ENCODE measurements at places on chromosomes 3 and 15.

- no peak for DNase-seq
Observed at GRCh38 chr3:24410860-24411259, 83.8 kb downstream of the THRB start.

GRCh38 chr3:53350652-53351051 is 3.3 kb upstream of the DCP1A start:
- no peak for DNase-seq

- DNase-seq: no peak
Observed at GRCh38 chr3:141367038-141367730, 1.1 kb upstream of the ZBTB38 start.

DNA sequence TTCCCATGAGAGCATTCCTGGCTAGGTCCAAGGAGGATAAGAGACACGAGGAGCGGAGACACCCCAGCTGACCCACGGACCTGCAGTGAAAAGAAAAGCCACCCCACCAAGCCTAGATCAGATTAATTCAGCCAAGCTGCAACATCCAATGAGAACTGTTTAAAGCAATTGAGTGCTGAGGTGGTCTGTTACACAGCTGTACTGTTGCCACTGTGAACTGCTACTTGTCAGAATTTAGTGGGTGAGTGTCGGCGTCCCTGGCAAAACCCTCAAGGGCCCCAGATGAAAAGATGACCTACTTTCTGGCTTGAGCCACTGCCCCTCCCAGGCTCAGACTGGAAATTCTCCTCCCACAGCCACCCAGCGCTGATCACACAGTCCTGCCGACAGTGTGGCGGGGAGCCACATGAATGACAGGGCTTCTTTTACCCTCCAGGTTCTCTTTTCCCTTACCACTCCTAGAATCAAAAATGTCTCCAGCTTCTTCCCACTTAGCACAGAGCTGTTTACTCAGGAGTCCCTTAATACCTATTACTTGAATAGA is 26.4 kb upstream of the KBTBD12 start:
- DNase-seq: no peak

DNA sequence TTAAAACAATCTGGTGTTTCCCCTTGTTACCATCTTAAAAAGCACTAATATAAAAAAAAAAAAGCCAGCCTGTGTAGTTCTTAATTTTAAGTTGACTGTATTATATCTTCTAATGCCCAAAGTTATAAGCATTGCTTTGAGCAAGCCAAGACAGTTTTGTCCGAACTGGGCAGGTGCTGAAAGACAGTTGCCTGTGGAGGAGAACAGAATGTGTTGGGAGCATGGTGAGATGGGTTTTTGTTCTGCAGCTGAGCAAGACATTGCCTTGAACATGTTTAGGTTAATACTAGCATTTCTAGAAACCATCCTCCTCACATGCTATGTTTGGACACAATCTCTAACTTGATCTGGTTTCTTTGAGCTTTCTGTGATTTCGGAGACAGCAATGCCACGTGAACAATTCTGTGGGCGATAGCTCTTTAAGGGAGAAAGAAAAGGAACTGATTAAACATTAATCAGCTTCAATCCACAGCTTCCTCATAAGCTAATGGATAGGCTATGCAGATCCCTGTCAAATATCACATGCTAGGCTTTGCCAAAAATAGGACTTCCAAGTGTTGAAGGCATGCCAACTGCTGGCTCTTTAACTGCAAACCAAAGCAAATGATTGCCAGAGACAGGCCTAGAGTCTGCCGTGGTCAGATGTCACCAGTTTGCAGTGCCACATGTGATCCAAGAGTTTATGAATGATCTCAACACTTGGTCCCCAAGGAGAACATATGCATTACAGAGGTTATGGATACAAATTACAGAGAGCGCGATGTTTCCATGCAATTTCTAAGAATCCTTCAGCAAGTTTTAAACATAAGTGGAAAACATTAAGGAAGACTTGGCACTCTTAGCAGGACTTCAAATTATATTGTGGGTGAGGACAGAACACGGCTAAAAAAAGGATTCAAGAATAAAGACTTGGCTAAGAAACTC is 428.1 kb downstream of the ROBO2 start:
- no peak for DNase-seq

DNA sequence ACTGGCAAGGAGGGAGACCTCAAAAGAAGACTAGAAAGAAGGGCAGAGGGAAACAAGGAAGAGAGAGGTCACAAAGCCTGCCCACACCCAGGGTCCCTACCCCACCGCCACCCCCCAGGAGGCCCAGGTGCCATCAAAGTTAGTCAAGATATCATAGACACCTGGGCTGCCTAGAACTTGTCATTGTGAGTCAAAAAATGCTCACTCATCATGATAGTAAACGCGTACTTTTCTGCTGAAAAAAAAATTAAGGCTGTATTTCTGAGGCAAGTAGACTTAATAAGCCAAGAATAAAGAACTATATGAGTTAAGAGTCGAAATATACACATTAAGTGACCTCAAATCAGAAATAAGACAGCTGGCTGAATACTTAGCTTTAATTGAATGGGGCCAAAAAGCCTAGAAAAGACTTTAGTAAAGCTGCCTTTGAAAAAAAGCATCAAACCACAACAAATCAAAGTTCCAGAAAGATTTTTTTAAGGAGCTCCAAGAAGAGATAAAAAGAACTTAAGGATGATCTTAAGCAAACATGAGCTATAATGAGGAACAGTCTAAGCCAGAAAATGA is 415.5 kb upstream of the PPP2R3A start:
- DNase-seq: no peak

GRCh38 chr3:108527109-108527508 is 16.7 kb upstream of the MYH15 start:
- no peak for DNase-seq

DNA sequence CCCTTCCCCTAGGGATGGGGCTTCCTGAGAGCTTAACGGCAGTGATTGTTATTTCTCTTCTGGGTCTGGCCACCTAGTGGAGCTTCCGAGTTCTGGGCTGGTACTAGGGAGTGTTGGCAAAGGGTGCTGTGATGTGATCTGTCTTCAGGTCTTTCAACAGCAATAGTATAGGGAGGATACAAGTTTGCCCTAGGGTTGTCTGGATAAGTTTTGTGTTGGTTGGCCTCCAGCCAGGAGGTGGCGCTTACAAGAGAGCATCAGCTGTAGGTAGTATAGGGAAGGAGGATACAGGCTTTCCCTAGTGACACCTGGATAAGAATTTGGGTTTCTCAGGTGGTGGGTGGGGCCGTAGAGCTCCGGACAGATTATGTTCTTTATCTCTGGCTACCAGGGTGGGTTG is 19.2 kb upstream of the CPOX start:
- no peak for DNase-seq

DNA sequence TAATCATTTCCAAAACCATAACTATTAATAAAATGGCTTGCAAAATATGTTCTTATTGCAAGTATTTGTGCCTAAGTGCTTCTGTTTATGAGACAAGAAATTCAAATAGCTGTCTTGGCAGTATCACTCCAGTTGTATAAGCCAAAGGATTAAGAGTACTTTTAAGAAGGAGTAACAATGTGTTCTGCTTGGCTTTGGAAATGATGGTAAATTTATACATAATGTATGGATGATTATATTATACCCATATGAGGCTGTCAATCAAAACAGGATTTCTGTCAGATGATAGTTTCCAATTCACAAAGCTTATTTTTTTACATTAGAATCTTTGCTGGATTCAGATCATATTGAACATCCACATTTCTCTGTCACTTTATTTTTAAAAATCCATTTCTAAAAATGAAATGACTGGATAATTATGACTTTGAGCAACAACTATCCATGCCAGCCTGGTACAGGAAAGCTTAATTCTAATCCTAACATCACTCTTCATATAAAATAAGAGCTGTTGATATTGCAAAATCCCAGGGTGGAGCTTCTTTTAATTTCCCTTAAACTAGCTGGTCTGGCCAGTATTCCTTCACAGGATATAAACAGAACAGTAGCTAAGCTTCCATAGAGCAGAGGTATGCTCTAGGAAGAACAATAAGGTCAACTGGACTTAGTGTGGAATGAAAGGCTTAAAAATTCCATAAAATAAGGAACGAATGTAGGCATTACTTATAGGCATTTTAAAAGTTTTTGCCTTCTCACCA is 30.0 kb upstream of the ZNF280D start:
- no peak for DNase-seq

Measured in activated CD8-positive, alpha-beta memory T cell treated with anti-CD3 and anti-CD28 coated beads, Interleukin-2, amount 50 U/mL, for 48 hours (primary cell).